HS-27A (cell line): ENCODE measurements at places on chromosomes 11 and 22.

DNA sequence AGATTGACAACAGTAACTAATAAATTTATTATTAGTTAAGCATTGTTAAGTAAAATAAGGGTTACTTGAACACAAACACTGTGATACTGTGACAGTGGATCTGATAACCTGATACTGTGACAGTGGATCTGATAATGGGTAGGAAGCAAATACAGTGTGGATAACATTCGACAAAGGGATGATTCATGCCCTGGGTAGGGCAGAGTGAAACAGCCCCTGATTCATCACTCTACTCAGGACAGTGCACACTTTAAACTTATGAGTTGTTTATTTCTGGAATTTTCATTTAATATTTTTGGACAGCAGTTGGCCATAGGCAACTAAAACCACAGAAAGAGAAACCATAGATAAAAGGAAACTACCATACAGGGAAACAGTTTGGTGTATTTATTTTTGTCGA lies 60.8 kb upstream of the CTSC start:
- DNase-seq = peak; percentile 56

GRCh38 chr22:43100225-43100624 lies 10.3 kb upstream of the BIK start:
- DNase-seq = no peak

- DNase-seq = no peak
Measured at GRCh38 chr22:21926728-21927127, 25.9 kb downstream of the PPM1F start.

GRCh38 chr11:71209656-71210055 lies 42.7 kb downstream of the SHANK2 start:
- DNase-seq = no peak

DNA sequence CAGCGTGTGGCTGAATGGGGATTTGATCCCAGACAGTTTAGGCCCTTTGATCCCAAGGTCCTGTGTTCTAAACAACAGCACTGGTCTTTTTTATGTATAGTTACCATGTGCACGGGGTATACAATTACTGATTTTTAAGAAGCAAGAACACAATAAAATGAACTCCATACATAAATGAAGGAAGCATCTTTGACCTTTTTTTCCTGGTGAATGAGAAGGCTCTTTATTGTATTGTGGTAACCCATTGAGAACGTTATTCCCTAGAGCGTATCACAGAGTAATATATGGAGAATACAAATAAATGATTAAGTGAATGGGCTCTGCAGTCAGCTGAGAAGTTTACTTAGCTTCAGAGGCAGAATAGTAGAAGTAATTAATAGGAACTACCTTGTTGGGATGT lies 563.6 kb downstream of the NTM start:
- no peak for DNase-seq

DNA sequence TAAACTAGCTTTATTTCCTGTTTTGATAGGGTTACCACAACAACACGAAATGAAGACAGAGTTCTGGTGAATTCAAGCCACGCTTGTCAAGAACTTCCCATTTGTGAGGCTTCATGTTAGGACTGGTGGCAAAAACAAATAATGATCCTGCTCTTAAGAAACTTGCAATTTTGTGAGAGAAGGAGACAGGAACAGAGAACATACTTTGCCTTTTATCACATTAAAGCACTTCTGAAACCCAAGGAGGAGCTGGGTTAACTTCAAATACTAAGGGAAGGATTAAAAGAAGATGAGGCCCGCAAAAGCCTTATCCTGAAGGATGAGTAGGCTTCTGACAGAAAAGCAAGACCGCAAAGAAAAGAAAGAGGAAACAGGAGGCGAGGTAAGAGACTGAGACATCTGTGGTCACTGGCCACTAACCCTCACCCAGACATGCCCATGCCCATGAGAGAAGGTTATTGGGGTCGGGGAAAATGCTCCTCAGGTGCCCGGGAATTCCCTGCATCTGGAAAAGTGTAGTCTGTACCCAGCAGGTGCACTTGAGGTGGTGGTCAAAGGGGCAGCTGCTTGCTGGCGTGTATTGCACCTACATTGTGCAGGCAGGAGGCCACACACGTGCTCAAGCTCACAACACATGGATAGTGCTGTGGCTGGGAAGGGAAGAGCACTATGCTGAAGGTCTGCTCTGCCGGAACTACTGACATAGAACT lies 50.5 kb downstream of the MAPK1 start:
- peak; percentile 35 for DNase-seq

GRCh38 chr11:110279881-110280280 lies 16.5 kb downstream of the RDX start:
- DNase-seq = no peak

- DNase-seq = no peak
Measured at GRCh38 chr11:1643146-1643690, 13.6 kb downstream of the KRTAP5-5 start.

DNA sequence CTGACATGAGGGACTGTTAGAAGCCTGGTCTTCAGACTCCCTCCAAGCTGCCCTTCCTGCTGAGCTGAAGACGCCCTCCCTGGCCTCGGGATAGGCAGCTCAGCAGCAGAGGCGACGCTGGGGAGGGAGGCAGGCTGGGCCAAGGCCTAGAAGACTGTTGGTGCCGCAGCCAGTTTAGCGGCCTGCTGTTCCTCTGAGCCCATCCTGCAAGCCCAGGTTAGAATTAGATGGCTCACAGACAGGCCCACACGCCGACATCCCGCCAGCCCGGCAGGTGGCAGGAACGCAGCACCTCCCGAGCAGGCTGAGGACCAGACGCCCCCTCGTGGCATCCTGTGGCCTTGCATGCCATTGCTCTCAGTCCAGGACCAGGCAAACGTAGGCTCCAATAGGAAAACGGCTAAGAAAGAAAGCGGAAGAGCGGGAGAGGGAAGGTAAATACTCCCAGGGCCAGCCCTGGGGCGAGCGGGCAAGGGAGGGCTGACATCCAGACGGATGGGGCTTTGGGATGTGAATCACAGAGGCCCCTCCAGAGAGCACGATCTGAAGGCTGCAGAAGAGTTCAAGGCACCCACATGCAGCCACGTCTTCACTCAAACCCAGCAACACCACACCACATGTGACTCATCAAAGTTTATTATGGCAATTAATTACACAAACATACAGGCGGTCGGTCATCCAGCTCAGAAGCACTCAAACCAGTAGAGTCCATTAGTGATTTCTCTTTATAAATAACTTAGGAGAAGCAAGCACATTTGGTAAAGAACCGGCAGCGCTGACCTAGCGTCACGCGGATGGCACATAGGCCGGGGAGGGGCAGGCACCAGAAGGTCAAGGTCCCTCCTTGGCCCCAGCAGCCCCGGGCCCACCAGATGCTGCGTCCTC lies 27.6 kb downstream of the CD5 start:
- DNase-seq = peak; percentile 51

DNA sequence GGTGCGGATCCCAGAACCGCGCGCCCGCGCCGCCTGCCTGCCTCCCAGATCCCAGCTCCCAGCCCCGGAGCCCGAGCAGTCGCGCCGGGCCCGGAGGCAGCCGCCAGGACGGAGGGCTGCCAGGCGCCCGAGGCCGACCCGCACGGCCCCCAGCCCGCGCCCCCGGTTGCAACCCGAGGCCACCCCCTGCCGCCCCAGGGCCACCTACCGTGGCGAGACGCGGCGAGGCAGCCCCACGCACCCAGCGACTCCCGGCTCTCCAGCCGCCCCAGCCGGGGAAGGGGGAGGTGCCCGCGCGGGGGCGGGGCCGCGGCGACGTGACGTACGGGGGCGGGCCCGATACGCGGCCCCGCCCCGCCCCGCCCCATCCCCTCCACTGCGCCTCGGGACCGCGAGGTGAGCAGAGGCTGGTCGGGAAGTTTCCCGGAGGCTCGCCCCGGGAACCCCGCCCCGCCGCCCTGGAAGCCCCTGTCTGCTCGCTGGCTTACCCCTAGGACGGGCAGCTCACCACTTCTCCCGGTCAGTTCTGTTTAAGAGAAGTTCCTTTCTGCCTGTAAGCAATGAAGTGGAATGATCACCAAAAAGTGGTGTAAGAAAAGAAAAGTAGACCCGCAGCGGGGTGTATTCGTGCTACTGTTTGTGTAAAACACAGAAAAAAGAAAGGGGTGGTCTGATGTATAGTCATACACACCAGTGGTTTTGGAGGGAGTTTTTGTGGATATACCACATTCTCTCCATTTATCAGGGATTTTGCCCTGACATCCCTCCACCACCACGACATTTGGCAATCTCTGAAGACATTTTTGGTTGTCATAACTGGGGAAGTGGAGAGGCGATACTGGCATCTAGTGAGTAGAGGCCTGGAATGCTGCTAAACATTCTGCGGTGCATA lies at the start of gene TPST2:
Gene TPST2 (minus strand): TSS at position 288 of the 892 bp plus-strand sequence. CDS start 48,502 bp downstream, outside the sequence.
- peak; percentile 19 for DNase-seq

DNA sequence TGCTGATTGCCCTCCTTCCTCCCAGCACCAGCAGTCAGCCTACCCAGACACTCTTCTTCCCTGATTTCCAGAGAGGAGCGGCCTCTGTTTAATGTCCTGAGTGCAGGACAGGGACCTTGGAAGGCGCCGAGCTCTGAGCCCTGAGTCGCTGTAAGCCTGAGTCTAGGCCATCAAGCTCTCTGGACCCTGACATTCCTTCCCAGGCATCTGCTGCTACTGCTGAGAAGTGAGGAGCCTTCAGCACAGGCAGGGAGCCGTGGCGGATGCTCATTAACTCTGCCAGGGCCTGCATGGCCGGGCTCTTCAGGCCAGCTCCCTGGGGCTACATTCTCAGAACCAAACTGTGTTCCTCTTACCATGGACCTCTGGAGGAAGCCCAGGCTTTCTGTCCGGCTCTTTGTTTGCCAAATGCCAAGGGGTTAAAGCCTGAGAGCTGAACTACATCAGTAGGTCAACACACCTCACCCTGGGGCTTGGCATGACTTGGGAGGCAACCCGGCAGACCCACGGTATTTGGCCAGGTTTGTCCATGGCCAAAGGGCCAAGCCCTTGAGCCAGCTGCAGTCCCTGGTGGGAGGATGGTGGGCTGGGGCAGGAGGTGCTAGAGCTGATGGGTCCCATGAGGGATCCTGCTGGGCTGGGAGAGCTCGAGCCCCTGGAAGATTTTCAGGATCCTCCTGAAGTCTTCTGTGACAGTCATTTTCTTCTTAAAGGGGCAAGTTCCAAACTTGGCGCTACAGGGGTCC lies 721.4 kb downstream of the BRD1 start:
- DNase-seq = no peak

GRCh38 chr11:133409799-133410198 lies 122.5 kb downstream of the OPCML start:
- no peak for DNase-seq

DNA sequence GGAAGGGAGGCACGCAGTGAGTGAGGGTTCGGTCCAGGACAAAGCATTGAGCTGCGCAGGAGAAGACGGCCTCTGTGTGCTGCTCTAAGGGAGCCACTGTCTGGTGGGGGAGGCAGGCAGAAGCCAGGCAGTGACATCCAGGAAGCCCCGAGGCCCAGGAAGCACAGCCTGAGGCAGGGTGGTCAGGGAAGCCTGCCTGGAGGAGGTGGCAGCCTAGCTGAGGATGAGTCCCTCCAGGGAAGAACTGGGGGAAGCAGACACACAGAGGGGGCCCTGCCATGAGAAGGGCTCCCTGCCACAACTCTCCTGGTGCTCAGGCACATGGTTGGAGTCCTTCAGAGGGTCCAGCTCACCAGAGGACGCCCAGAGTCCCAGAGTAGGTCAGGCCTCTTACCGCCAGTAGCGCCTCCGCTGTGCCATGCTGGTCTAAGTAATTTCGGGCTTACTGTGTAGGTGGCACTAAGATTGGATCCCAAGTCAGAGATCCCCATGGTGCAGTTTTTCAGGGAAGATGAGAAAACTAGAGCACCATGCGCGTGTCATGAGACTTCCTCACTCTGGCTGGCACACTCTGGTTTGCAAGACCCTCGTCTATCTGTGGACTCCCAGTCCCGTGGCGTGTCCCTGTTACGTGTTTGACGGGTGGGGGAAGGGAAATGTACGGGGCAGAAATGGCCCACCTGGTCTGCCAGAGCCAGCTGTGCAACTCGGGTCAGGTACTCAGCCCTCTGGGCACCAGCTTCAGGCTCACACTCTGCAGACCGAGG lies 887.2 kb downstream of the BRD1 start:
- no peak for DNase-seq

DNA sequence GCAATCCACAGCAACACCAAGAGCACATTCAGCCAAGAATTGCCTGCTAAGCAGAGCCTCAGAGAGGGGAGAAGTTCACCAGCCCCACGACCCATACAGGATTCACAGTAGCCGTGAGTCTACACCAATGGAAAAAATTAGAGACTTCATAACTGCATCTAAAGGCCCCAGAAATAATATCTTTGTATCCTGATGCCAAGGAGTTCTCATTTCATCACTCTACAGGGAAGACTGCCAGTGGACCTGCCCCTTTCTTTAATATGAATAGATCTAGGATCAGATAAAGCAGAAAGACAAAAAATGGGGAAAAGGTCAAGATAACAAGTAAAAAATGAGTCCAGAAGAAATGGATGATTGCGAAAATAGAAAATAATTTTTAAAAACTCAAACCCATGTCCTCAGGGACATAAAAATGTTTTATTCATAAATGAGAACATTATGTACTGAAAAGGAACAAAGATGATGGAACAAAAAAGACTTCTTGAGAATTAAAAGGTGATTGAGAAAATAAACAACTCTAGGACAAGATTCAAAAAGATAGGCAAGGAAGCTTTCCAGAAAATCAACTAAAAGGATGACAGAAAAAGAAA lies 9.5 kb downstream of the APOL3 start:
- DNase-seq = no peak

GRCh38 chr11:47108214-47108613 lies 68.5 kb downstream of the ARFGAP2 start:
- no peak for DNase-seq

DNA sequence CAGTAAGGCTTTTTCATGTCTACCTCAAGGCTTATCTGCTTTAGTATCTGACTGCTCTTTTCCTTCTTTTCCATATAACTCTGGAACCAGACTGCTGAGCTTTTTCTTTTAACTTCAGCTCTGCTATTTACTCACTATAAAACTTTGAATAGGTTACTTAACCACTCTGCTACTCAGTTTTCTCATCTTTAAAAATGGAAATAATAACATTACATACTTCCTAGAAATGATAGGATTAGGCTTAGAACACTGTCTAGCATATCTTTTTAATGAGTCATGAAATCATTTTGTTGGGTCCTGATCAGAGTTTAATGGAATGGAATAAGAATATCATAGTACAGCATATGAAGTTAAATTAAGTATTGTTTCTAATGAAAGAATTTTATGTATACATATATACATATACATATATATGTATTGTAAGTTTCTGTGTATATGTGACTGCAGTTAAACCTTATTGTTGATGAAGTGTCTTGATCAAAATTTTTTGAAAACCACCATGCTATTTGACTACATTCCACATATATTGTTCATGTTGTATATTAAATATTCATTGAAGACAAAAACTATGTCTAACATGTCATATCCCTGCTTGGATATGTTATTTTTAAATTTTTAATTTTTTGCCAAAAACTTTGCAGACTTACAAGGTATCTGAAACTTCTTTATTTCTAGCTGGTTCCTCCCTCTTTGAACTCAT lies 120.2 kb downstream of the METTL15 start:
- DNase-seq = peak; percentile 72

DNA sequence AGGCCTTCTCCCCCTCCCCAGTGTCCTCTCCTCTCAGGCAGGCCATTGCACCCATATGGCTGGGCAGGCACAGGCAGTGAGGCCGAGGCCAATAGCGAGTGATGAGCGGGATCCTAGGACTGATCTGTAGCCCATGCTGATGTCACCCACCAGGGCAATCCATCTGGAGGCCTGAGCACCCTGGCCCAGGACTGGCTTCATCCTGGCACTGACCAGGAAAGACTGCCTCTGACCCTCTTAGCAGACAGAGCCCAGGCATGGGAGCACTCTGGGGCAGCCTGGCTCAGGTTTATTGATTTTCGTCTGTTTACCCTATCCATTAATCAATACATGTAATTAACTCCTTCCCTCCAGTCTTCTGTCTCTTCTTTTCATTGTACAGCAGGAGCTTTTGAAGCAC lies 5.1 kb upstream of the TIRAP start:
- no peak for DNase-seq

GRCh38 chr11:62025487-62026105 lies 58.2 kb upstream of the FTH1 start:
- DNase-seq = no peak
